ENCODE measurements at places on chromosomes 7 and 10.

DNA sequence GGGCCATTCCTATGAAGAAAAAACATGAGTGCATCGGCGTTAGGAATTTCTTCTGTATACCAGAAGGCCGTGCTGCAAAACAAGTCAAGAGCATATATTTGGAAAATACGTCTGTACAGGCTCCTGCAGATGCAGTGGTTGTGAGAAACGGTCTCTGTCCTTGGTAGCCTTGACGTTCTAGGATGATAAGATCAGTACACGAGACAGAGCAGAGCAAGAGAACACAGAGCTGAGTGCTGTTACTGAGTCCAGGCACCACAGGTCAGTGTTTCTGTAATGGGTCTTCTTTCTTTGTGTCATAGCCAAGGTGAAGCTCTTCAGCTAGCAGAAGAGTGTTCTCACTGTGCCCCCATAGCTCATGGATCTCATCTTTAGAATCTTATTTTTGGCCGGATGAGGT lies 62.8 kb downstream of the WDR37 start:
- no peak for DNase-seq

DNA sequence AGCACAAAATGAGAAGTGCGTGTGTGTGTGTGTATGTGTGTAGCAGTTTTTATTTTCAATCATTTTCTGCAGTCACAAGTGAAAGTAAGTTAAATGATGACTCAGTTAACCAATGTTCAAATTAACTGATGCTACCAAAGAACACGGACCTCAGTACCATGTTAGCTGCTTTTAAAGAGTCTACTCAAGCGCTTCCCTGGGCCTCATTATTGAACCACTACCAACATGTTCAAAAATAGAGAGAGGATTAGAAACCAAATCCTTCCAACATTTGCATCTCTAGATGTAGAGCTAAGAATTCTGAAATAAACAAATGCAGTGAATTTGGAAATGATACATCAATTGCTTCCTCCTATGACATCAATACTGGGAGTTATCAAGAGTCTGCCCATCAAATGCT lies at the start of gene TAS2R39:
TAS2R39 (plus strand) TSS at position 396 of the 400 bp plus-strand sequence; CDS start at position 396, 0 bp downstream.
- DNase-seq: no peak

GRCh38 chr7:149074116-149074885 lies 16.2 kb downstream of the ZNF786 start:
- no peak for DNase-seq

GRCh38 chr10:48600645-48601505 lies 4.0 kb downstream of the ARHGAP22 start:
- DNase-seq: no peak

DNA sequence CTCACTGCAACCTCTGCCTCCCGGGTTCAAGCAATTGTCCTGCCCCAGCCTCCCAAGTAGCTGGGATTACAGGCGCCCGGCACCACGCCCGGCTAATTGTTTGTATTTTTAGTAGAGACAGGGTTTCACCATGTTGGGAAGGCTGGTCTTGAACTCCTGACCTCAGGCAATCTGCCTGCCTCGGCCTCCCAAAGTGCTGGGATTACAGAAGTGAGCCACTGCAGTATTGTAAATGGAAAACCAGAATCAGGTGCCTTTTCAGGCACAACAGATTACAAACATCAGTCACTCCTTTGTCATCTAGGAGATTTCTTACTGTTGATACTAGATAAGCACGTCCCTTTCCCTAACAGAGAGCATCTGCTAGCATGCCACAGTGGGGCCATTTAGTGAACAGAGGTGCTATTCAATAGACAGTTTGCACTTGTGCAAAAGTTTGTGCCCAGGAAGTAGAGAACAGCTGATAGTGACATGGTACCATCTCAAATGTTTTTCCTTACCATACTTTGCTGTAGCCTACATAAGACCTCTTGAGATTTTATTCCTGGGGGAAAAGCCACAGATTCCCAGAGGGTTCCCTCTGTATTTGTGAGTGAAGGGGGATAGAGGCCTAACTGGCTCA lies 24.5 kb upstream of the WAC start:
- DNase-seq: no peak

DNA sequence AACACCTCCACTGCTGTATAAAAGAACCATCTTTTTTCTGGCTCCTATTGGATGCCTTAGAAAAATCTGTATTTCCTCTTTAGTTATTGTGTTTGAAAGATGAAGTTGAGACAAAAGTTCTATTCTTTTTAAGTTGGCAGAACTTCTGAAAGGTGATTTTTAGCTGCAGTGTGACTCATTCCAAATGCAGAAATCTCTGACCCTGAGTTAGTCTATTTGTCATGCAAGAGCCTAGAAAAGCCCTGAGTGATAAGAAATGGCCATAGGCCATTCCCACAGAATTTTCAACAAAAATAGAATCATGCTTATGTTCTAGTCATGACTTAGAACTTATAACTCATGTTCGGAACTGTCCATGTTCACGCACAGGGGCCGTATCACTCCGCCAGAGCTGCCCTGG lies 89.1 kb downstream of the EGFR start:
- no peak for DNase-seq

DNA sequence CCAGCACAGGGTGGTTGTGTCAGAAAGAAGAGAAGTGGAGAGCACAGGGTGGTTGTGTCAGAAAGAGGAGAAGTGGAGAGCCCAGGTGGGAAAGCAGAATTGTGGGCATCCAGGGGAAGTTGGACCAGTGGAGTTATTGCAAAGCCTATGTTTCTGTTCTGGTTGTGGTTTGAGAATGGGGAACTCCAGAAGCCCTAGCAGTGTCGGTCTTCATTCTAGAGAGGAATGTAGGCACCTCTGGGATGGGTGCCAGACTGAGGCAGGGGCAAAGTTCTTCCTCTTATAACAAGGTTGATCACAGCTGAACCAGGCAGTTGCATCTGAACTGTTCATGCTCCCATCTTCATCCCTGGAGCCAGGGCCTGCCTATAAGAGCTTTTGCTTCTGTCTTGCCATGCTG lies 954 bp downstream of the FSCN3 start:
- no peak for DNase-seq

- no peak for DNase-seq
Observed at GRCh38 chr7:116169060-116169459, 41.3 kb upstream of the TES start.

DNA sequence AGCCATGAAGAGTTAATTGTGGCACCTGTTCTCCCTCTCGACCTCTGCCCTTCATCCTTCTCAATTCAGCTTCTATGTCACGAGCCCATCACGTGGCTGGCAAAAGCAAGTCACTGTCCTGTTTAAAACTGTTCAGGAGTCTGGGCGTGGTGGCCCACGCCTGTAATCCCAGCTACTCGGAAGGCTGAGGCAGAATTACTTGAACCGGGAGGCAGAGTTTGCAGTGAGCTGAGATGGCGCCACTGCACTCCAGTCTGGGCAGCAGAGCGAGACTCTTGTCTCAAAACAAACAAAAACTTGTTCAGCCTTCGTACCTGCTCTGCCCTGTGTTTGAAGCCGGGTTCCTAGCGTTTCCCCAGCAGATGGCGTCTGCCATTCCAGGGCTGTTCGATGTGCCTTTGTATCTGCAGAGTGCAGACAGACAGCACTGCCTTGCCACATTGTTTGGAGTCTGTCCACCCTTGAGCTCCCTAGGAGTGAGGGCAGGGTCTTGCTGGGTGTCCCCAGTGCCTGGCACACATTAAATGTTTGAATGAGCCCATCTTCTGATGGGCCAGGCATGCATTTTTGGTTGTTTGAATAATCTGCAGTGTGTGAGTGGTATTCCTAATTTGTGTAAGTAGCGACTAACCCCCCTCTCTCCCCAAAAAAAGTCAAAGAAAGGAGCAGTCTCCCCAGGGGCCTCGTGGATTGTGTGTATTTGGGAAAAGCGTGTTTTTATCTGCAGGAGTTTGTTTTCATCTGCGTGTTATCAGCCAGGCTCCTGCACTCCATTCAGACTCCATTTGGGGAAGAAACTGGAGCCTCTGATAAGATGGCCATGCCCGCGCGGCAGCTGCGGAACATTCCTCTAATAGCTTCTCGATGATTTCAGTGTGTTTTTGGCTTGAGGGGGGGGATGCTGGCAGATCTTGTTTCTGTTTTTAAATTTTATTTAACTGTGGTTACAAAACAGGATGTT lies 61.2 kb downstream of the DNAJB6 start:
- peak; percentile 36 for DNase-seq

DNA sequence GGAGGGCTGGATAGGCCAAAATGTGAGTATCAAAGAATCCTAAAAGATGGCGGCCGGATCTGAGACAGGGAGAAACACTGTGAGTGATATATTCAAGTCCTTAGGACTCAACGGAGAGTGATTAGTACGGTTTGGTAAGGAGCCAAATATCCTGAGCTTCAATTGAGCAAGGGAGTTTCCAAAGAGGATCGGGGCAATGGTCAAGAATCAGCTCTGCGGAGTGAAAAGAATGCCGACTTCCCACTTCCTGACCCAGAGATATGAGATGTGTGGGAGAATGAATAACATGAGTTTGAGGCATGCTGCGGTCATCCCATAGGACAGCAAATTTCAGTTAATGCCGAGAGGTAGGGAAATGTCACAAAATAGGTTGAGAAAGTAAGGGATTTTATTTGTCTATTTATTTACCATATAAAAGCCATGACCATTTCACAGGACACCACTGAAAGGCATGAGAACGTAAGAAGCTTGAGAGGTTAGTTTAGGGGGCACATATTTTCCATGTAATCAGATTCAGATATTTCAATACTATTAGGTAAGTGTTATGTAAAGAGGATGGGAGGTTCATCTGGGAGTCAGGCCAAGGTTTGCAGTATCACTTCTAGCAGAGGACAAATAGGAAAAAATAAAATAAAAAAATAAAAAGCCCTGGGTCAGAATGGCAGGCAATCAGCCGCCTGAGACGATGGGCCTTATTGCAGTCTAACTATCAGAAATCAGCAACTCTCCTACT lies 165.6 kb downstream of the HGF start:
- DNase-seq: no peak

- no peak for DNase-seq
Observed at GRCh38 chr7:80770675-80771081, 132.2 kb downstream of the CD36 start.
